Thoracic aorta (tissue), 2 donors: ENCODE measurements at places on chromosomes 1 and 21. TPM values are rescaled to one million over a fixed set of nuclear protein-coding genes. Genes with fewer than 3 reads are reported as not detected.

Gene TMEM54
- total RNA-seq = 28.1 TPM

Gene ETNK2
- 18.0 TPM for total RNA-seq

DNA sequence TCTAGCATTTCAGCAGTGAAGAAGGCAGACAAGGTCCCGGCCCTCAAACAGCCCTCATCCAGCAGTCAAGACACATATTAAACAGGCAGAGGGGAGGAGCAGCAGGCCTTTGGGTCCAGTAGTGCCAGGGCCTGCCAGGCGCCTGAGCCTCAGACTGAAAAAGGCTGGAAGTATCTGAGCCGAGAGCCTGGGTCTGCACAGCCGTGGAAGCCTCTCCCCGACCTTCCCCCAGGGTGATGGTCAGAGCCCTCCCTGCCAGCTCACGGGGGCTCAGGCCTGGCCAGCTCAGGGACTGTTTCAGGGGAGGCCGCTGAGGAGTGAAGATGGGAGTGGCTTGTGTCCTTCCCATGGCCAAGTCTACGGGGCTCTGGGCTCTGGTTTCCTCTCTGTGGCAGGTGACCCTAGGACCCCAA lies 565.2 kb downstream of the PTPRU start:
- no peak overlapping the region for H3K27ac ChIP-seq
- no peaks in the 10 kb centered on the region for H3K27me3 ChIP-seq
- no peak for DNase-seq

DNA sequence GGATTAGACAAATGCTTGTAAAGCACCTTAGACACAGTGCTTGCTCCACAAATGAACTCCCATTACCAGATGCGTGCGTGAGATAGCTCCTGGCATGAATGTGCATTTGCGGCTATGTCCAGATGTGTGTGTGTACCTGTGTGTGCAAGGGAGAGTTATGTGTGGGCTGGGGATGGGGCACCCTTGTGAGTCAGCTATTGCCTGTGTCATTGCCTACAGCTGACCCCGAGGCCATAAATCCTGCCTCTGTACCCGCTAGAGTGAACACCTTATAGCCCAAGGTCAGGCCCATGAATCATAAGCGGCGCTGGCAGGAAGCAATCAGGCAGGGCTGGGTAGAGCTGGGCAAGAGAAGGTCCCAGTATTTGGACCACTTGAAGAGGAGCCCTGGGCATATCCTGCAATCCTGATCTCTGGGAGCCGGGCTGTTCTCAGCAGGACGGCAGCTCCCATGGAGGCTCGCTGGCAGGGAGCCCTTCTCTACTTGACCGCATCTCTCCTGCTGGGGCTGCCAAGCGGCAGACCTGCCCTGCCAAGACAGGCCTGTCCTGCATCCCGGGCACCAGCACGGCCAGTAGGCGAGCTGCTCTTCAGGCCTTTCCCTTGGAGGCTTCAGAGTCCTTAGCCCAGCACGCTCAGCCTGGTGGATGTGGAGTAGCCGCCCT lies 86.4 kb downstream of the TMEM53 start:
- H3K4me3 ChIP-seq = no peak overlapping the region
- H3K27me3 ChIP-seq = no peaks in the 10 kb centered on the region
- H3K27ac ChIP-seq = no peak overlapping the region
- no peak for DNase-seq
- no peaks in the 10 kb centered on the region for H3K4me1 ChIP-seq
- H3K36me3 ChIP-seq = no peaks in the 10 kb centered on the region

GRCh38 chr21:31449921-31450535 lies 106.0 kb upstream of the TIAM1 start:
- no peak for DNase-seq
- no peak overlapping the region for H3K27ac ChIP-seq
- H3K4me3 ChIP-seq = no peak overlapping the region
- H3K27me3 ChIP-seq = no peaks in the 10 kb centered on the region
- no peaks in the 10 kb centered on the region for H3K4me1 ChIP-seq
- H3K36me3 ChIP-seq = no peaks in the 10 kb centered on the region

GRCh38 chr1:120133228-120133927 lies 42.9 kb downstream of the SEC22B start:
- no peaks in the 10 kb centered on the region for H3K36me3 ChIP-seq
- no peak overlapping the region for H3K4me3 ChIP-seq
- DNase-seq = no peak
- no peaks in the 10 kb centered on the region for H3K27me3 ChIP-seq
- peaks cover 3% of the 10 kb centered on the region for H3K4me1 ChIP-seq

DNA sequence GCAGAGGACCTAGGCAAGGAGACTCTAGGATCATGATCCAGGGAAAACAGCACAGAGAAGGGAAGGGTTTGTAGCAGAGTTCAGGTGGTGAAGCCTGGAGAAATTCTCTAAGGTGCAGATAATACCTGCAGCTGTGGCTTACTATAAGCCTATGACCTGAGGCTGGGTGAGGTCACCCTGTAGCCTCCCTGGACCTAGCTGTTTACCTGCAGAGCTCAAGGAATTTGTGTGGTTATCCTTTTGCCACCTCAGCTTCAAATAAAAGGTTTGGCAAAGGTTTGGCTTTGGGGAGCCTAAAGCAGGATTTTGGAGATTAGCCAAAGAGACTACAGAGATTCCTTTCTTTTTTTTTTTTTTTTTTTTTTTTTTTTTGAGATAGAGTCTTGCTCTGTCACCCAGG lies 79.5 kb upstream of the ZNF648 start:
- no peak for DNase-seq
- H3K27ac ChIP-seq = no peak overlapping the region
- H3K4me1 ChIP-seq = peaks cover 20% of the 10 kb centered on the region
- no peak overlapping the region for H3K4me3 ChIP-seq
- no peaks in the 10 kb centered on the region for H3K36me3 ChIP-seq

- no peak overlapping the region for H3K4me3 ChIP-seq
- H3K27ac ChIP-seq = no peak overlapping the region
- no peaks in the 10 kb centered on the region for H3K27me3 ChIP-seq
- no peaks in the 10 kb centered on the region for H3K36me3 ChIP-seq
- H3K4me1 ChIP-seq = no peaks in the 10 kb centered on the region
These were observed 212.6 kb downstream of the TGFB2 start for GRCh38 chr1:218557731-218558130.

DNA sequence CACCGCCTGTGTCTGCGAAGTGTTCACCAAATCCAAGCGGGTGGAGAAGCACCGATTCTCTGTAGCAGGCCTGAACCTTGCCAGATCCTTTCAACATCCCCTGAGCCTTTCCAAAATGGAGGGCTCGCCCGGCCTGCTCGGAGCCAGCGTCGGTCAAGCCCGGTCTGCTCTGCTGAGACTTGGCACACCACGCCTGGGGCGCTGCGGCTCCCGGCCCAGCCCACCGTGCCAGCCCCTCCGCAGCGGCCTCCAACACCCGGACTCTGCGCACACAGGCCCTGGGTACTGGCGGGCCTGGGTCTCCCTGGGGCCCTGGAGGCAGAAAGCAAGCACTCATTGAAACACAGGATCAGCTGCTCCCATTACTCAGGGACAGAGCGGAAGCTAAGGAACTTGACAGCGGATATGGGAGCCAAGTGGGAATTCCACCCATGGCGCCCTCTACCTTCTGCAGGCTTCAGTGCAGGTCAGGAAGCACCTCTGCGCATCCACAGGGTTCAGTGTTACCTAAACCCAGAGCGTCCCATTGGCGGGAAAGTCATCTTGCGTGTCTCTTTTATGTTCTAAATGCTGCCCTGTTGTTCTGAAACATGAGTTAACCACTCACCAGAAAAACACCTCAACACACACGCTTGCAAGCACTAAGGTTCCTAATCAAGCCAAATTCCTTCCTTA lies 159.9 kb downstream of the ZBTB18 start:
- H3K27ac ChIP-seq = no peak overlapping the region
- H3K4me3 ChIP-seq = no peak overlapping the region
- H3K4me1 ChIP-seq = peaks cover 8% of the 10 kb centered on the region
- DNase-seq = no peak
- H3K27me3 ChIP-seq = no peaks in the 10 kb centered on the region

DNA sequence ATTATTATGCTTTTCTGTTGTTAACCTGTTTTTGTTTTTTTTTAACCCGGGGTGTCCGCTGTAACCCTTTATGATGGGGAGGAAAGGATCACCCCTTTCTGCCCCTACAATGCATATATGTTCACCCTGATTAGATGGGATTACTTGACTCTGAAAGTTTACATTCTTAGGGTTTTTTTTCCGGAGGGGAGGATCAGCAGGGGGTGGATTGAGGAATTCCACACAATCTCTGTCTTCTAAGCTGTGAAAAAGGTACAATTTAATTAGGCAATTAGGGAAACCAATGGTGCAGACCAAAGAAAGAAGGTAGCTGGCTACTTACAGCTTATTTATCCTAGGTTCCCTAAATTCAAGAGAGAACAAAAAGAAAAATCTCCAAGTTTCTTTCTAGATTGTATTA lies 58.3 kb downstream of the EDEM3 start:
- DNase-seq = no peak
- H3K27me3 ChIP-seq = no peaks in the 10 kb centered on the region
- H3K4me1 ChIP-seq = no peaks in the 10 kb centered on the region

DNA sequence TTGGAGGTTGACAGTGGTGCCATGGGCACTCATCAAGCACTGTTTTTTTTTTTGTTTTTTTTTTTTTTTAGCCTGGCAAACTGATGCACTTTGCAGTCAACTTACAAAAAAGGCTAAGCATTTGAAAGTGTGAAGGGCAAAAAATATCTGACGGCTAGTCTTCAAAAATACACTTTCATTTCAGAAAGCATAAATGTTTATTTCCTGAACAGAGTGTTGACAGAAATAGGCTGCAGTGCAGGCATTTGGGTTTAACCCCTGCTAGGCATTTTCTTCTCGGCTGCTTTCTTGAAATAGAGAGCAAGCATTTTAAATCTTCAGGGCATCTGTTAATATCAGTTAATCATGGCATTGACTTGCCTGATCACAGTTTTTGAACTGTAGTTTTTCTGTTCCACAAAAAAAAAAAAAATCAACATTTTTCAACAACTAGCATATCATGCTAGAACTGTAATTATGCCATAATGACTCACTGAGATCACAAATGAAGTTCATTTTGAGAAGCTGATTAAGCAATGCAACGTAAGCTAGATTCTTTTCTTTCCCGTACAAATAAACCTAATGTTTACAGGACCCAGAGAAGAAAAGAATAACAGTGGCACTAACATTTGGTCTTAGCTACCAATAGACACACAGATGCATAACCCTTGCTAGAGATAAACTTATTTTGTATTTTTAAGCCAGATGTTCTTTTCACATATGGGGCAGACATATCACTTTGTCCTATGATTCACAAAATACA lies 100.4 kb upstream of the USH2A start:
- no peak overlapping the region for H3K4me3 ChIP-seq
- H3K4me1 ChIP-seq = no peaks in the 10 kb centered on the region
- no peaks in the 10 kb centered on the region for H3K36me3 ChIP-seq
- DNase-seq = no peak
- no peak overlapping the region for H3K27ac ChIP-seq
- H3K27me3 ChIP-seq = no peaks in the 10 kb centered on the region

DNA sequence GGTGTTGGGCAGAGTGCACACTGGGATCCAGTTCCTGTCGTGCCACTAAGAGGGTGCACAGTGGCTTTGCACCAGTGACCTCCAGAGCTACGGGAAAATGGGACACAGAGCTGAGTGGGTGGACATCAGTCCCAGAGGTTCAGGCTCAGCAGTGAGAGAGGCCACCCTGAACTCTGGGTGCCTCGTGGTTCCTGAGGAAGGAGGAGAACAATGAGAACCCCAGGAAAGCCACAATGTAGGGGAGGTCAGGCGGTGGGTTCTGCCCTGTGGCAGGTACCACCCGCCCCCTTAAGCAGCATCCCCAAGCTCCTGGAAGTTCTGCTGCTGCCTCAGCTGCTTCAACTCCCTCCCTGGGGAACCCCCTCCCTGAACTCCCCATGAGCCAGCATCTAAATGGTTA lies 112.2 kb downstream of the GRIK3 start:
- H3K36me3 ChIP-seq = no peaks in the 10 kb centered on the region
- H3K4me1 ChIP-seq = no peaks in the 10 kb centered on the region
- H3K4me3 ChIP-seq = no peak overlapping the region

DNA sequence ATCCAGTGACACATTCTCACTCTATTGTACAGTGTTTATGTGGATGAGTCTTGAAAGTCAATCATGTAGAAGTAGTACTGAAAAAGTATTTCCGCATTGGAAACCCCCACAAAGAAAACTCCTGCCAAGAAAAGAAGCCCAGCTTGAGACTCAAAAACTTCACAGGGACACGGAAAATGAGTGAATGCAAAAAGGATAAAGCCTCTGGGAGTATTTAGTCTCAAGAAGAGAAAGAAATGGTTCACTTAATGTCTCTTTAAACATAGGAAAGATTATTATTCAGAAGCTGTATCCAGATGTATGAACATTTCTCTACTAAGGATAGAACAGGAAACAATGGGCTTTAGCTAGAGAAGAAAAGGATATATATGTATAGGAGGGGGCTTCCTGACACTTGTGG lies 304.5 kb downstream of the BARHL2 start:
- no peaks in the 10 kb centered on the region for H3K4me1 ChIP-seq
- DNase-seq = no peak
- H3K27ac ChIP-seq = no peak overlapping the region
- no peaks in the 10 kb centered on the region for H3K36me3 ChIP-seq
- no peak overlapping the region for H3K4me3 ChIP-seq

- peaks cover under 1% of the 10 kb centered on the region for H3K4me1 ChIP-seq
- no peak overlapping the region for H3K4me3 ChIP-seq
- H3K36me3 ChIP-seq = peaks cover 3% of the 10 kb centered on the region
- H3K27ac ChIP-seq = no peak overlapping the region
These were observed 4.1 kb downstream of the GJA5 start for GRCh38 chr1:147756341-147756740.
